ENCODE measurements at places on chromosomes 3 and 15. TPM values are rescaled to one million over a fixed set of nuclear protein-coding genes. Genes with fewer than 3 reads are reported as not detected.

GPR27 gene
- 0.63 TPM for total RNA-seq

DOCK3 gene
- 0.42 TPM for total RNA-seq

UBP1 gene
- 41.4 TPM for total RNA-seq

IQCF6 gene
- not detected for total RNA-seq

CLDN18 gene
- not detected for total RNA-seq

SCAANT1 gene
- not detected for total RNA-seq

FOXB1 gene
- total RNA-seq, result not detected

FGD5 gene
- 0.28 TPM for total RNA-seq

WDR53 gene
- 5.9 TPM for total RNA-seq

BNC1 gene
- 74.7 TPM for total RNA-seq

ABHD14A gene
- total RNA-seq, result 10.4 TPM

GOLGA8J gene
- not detected for total RNA-seq

ST3GAL6 gene
- total RNA-seq, result 3.2 TPM

SCAP gene
- total RNA-seq, result 90.2 TPM

POMGNT2 gene
- 14.2 TPM for total RNA-seq

SAMD7 gene
- total RNA-seq, result not detected

SSUH2 gene
- total RNA-seq, result 0.09 TPM

ITIH1 gene
- total RNA-seq, result not detected

ARRDC4 gene
- 47.1 TPM for total RNA-seq

RAD54L2 gene
- total RNA-seq, result 7.8 TPM

CILP gene
- 0.28 TPM for total RNA-seq

IL16 gene
- total RNA-seq, result 0.42 TPM

MCCC1 gene
- 15.2 TPM for total RNA-seq

CYP1A1 gene
- 10.3 TPM for total RNA-seq

RGMA gene
- 6.6 TPM for total RNA-seq

C3orf85 gene
- not detected for total RNA-seq

LRRC34 gene
- 0.85 TPM for total RNA-seq

FMN1 gene
- total RNA-seq, result 2.9 TPM

SI gene
- total RNA-seq, result not detected

KIF7 gene
- 1.9 TPM for total RNA-seq

ACAA1 gene
- total RNA-seq, result 81.7 TPM

CADPS gene
- not detected for total RNA-seq

NRG4 gene
- total RNA-seq, result 0.09 TPM

BCL6 gene
- 13.8 TPM for total RNA-seq

CCDC39 gene
- total RNA-seq, result not detected

CACNA2D2 gene
- 0.07 TPM for total RNA-seq

TRAIP gene
- total RNA-seq, result 8.5 TPM

SLC15A2 gene
- total RNA-seq, result 3.0 TPM

LTF gene
- total RNA-seq, result not detected

HEMK1 gene
- 15.9 TPM for total RNA-seq

CHL1 gene
- 0.05 TPM for total RNA-seq

SLC28A1 gene
- total RNA-seq, result not detected

ACAD9 gene
- total RNA-seq, result 27.6 TPM

KCNMB3 gene
- total RNA-seq, result 0.35 TPM

Measured in airway epithelial cell (primary cell).